ENCODE measurements at places on chromosomes 7 and 10.

GRCh38 chr10:4684434-4684833, 141.6 kb upstream of the AKR1E2 start:
- DNase-seq: no peak

GRCh38 chr7:76047811-76048667, at the start of the genes MDH2 and STYXL1:
MDH2 (plus strand) TSS chr7:76048106; CDS start chr7:76048161, 55 bp downstream.
STYXL1 (minus strand) TSS chr7:76048000; CDS start chr7:76030523, 17,477 bp downstream.
- peak; percentile 94 for DNase-seq

DNA sequence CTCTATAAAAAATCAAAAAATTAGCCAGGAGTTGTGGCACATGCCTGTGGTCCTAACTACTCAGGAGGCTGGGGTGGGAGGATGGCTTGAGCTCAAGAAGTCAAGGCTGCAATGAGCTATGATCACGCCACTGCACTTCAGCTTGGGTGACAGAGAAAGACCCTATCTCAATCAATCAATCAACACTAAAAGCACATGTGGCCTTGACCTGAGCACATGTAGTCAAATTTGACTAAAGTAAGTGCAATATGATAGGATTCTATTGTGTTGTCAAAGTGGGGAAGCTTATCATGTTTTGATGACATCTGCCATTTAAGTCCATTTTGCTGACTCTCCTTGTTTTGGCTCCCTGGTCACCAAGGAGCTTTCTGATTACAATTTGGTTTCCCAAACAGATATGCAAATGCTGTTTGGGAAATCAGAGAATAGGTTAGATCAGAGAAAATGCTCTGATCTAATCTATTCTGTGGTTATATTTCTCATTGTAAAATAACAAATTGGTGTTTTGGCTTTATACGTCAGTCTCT, 43.8 kb upstream of the ATOH7 start:
- DNase-seq: no peak

- DNase-seq: no peak
These were observed 98.9 kb downstream of the KMT2C start for GRCh38 chr7:152336754-152337368.

DNA sequence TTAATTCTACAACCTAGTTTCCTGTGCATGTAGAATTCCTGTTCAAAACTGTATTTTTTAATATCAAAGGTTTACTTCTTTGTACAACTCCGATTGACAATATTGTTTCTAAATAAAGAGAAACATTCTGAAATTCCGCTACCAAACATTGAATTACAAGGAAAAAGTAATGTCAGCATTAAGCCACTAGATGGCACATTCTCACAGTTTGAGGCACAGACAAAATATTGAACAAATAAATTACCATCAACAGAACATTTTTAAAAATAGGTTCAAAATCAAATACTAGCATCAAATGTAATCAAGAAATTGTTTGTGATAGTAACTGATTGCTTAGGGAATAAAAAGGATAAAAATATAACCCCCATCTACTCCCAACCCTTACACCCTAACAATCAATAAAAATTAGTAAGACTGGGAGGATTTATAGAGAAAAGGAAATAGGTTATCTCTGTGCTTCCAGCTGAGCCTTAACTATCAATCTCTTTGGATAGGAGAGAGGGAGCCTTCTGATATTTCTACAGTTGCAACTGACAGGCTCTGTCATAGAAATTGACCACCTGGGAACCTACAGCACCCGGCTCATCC, 86.6 kb upstream of the C7orf33 start:
- DNase-seq: no peak

GRCh38 chr10:18238870-18239485, 98.8 kb downstream of the CACNB2 start:
- no peak for DNase-seq

- no peak for DNase-seq
These were observed 126.4 kb downstream of the RNLS start for GRCh38 chr10:88456730-88457129.

- DNase-seq: no peak
These were observed 188.6 kb upstream of the IMMP2L start for GRCh38 chr7:111750878-111751277.

DNA sequence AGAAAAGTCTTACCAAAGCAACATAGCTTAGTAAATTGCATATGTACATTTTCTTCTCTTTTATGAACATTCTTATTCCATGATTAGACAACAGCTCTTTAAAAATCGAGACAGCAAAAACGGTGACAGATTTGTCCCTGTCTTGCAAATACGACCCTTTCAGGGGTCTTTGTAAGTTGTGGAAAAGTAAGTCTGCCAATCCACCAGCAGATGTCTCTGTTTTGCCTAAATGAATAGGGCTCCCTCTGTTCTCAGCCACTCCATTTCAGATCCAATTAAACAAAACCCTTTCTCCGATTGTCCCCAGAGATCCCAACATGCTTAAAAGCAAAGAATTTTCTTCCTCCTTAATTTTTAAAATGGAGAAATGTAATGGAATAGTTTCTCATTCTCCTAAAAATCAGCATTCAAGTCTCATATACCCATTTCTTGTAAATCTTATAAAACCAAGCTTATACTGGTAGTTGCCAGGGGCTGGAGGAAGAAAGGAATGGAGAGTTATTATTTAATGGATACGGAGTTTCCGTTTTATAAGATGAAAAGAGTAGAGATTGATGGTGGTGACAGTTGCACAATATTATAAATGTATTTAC, 61.0 kb upstream of the NFE2L3 start:
- DNase-seq: no peak

- DNase-seq: no peak
These were observed 2.5 kb downstream of the HOXA4 start for GRCh38 chr7:27128034-27128433.

DNA sequence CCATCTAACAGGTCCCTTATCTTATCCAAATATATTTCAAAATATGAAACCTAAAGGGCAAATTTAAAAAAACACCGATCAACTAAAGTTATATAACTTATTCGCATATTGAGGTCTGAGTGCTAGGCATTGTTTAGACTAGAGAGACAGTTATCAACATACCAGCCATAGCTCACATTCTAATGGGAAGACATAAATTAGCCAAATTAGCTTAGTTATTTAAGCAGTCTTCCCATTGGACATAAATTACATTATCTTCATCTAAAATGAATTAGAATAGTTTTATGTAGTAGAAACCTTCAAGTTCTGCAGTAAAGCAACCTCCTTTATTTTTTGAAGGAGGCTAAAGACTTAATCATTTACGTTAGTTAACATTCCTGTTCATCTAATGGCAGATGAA, 17.4 kb downstream of the KIF5B start:
- DNase-seq: no peak

GRCh38 chr7:93043385-93043985, 74.3 kb downstream of the SAMD9 start:
- DNase-seq: no peak

- DNase-seq: no peak
These were observed 143.5 kb upstream of the LRRN3 start for GRCh38 chr7:110947408-110947807.

DNA sequence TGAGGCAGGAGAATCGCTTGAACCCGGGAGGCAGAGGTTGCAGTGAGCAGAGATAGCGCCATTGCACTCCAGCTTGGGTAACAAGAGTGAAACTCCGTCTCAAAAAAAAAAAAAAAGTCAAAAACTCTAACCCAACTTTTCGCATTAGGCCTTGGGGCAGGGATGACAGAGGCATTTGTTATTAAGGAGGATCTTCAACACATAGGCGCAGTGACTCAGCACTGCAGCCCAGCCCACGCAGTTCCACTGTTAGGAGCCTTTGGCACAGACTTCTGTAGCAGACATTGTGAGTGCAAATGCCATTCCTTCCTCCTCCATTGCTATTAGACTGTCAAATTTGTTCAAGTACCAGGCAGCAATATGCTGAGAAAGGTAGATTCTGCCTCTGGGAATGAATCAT, 43.1 kb upstream of the KLHL7 start:
- no peak for DNase-seq

DNA sequence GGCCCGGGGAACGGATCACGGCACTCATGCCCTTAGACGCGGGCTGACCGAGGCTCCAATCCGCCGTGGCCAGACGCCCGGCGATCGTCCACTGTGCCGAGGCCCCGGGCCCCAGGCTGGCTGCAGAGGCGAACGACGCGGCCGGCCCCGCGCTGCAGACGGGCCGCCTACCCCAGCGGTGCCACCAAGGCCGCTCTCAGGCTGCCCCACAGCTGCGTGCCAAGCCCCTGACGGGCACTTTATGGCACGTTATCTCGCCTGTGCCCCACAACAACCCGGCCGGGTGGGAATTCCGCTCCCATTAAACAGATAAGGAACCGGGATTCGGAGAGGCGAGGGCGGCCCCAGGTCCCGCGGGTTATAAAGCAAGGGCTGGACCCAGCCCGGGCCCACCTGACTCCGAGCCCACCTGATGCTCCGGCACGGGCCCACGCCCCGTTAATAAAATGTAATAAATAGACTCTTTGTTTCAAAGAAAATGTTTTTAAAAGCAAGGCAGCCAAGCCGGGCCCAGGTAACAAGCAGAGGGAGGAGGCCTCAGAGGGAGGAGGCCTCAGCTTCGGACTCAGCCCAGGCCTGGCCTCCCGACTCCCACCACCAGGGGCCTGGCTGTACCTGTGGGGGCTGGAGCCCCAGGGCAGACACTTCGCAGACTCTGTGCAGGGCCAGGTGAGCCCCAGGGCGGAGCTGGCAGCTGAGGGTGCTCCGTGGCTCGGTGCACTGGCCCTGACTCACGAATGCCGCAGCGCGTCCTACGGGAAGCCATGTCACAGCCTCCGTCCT, 79.7 kb downstream of the FOXL3 start:
- DNase-seq: no peak

DNA sequence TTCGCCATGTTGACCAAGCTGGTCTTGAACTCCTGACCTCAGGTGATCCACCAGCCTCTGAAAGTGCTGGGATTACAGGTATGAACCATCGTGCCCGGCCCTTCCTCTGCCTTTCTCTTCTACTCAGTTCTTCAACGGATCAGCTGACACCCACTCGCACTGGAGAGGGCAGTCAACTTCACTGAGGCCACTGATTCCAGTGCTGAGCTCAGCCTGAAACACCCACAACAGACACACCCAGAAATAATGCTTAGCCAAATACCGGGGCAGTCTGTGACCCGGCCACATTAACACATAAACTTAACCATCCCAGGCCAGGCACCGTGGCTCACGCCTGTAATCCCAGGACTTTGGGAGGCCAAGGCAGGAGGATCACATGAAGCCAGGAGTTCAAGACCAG, 119.3 kb upstream of the CHST15 start:
- no peak for DNase-seq

DNA sequence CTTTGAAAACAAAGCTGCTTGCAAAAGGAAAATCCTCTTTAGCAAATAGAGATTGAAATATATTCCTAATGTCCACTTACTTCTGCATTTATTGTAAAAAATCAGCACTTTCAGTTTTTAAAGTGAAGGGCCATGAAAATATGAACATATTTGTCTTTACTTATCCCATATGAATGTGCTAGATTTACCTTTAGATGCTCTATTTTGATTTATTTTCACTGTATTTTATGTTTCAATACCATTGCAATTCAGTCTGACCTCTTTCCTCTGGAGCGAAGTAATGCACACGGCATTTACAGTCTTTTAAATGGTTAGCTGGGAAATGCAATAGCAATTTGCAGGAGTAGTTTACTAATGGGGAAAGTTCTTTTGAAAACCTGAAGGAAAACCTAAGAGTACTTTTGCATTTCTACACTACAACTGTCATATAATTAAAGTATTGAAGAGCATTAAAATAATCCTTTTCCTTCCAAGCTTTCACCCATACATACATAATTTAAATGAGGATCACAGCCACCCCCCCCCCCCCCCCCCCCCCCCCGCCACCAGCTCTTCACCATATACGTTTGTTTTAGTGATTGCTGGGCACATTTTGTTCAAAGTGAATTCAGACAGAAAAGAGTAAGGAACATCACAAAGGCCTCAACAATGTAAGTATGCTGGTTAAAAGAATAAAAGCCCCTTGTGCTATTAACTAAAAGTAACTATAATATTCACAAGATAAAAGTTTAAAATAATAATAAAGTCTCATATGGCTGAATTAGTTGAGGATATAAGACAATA, 3.5 kb downstream of the SKIDA1 start:
- no peak for DNase-seq

DNA sequence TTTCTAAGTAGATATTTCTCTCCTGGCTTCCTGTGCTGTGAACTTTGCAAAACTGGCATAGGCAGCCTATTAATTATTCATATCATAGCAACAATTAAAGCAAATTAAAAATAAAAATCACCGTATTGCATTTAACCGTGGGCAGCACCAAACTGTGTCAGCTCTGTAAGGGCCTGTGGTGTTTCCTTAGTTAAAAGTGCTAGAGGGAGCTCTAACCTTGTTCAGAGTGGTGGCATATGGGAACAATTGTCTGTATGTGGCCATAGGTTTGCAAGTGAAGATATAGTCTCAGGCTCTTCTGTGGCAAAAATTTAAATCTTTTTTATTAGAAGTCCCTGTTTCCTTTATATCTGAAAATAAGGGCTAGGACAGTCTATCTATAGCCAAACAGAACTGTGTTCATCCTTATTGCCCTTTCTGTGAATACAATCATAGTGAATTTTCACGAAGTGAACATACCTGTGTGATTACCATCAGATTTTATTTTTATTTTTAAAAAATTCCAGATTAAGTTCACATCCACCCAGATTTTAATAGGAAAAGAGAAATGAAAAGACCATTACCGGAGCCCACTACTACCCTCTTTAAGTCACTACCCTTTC, 92.6 kb downstream of the POLL start:
- DNase-seq: no peak

GRCh38 chr10:88156341-88156740, 292.9 kb downstream of the PTEN start:
- no peak for DNase-seq

DNA sequence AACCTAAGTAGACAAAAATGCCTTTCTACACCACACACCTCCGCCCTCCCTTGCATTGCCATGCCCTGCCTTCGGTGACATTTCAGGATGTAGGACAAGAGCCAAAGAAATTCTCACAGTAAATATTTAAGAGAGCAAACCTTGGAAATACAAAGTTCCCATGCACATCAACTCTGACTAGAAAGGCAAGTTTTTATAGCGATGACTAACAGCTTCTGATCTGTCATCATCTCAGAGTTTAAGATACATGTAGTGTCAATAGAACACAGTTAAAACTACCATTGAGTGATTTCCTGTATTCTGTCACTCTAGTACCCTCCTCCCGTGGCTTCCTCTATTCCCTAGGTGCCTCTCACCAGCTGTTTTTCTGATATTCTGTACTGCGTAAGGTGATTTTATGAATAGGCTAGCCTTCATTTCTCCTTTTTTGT, 20.7 kb downstream of the SLC16A9 start:
- no peak for DNase-seq

DNA sequence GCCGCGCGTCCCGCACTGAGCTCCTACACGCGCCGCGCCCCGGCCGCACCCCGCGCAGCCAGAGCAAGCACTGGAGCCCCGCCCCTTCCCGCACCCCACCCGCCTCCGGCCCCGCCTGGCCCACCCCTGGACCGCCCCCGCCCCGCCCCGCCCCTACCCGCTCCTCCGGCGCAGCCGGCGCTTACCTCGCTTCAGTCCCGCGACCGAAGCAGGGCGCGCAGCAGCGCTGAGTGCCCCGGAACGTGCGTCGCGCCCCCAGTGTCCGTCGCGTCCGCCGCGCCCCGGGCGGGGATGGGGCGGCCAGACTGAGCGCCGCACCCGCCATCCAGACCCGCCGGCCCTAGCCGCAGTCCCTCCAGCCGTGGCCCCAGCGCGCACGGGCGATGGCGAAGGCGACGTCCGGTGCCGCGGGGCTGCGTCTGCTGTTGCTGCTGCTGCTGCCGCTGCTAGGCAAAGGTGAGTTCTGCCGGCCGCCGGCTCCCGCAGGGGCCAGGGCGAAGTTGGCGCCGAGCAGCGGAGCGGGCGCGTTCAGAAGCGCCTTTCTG, at the start of gene RET:
Gene RET (plus strand): TSS at position 194 of the 545 bp plus-strand sequence. CDS start 190 bp downstream, at position 384.
- DNase-seq: peak; percentile 13

- no peak for DNase-seq
These were observed 45.2 kb downstream of the COL1A2 start for GRCh38 chr7:94439893-94440381.

- no peak for DNase-seq
These were observed 260.6 kb upstream of the NEBL start for GRCh38 chr10:21157664-21158063.
